ENCODE measurements at places on chromosomes 7 and 10. TPM values are rescaled to one million over a fixed set of nuclear protein-coding genes. Genes with fewer than 3 reads are reported as not detected.

ANKRD7 gene
- 0.22 TPM for total RNA-seq

CALD1 gene
- total RNA-seq: 463 TPM

IKZF1 gene
- total RNA-seq: not detected

SFRP4 gene
- total RNA-seq: 0.14 TPM

Data from placental pericyte (primary cell).